GM23338 (cell line): ENCODE measurements at places on chromosomes 12 and 14. TPM values are rescaled to one million over a fixed set of nuclear protein-coding genes. Genes with fewer than 3 reads are reported as not detected.

Gene CD9
- 222 and 227 TPM in 2 replicates for total RNA-seq

Gene MYO1A
- total RNA-seq, result not detected in 2 replicates

Gene CAND1
- 151 and 164 TPM in 2 replicates for total RNA-seq

Gene EIF2B2
- 39.2 and 41.4 TPM in 2 replicates for total RNA-seq

Gene GTF2A1
- 38.3 and 50.6 TPM in 2 replicates for total RNA-seq

Gene RNASE7
- not detected in 2 replicates for total RNA-seq

Gene SMIM41
- total RNA-seq, result 0.12 and 0.66 TPM in 2 replicates

Gene CLEC1B
- not detected in 2 replicates for total RNA-seq

Gene CIDEB
- 4.6 and 8.9 TPM in 2 replicates for total RNA-seq

Gene COQ10A
- 15.2 and 17.8 TPM in 2 replicates for total RNA-seq

Gene FOXN4
- total RNA-seq, result 0.35 TPM in 1 of 2 replicates, not detected in the other

Gene MGAT4C
- 4.3 and 4.7 TPM in 2 replicates for total RNA-seq

Gene CIROP
- total RNA-seq, result not detected in 2 replicates

Gene MSRB3
- 1.1 and 1.7 TPM in 2 replicates for total RNA-seq

Gene TAS2R46
- total RNA-seq, result 1.0 and 5.0 TPM in 2 replicates

Gene TM9SF1
- total RNA-seq, result 25.6 and 27.5 TPM in 2 replicates

Gene ARL6IP4
- 68.7 and 85.5 TPM in 2 replicates for total RNA-seq

Gene GRIP1
- 12.7 and 13.7 TPM in 2 replicates for total RNA-seq

Gene SOX5
- total RNA-seq, result 2.1 and 4.7 TPM in 2 replicates

Gene LMNTD1
- total RNA-seq, result not detected in 2 replicates

Gene PTPRQ
- not detected in 2 replicates for total RNA-seq

Gene STRN3
- 39.0 and 40.6 TPM in 2 replicates for total RNA-seq

Gene OASL
- total RNA-seq, result not detected in 2 replicates

Gene HAL
- total RNA-seq, result 0.17 TPM in 1 of 2 replicates, not detected in the other

Gene RFX4
- 2.1 TPM in 1 of 2 replicates, not detected in the other for total RNA-seq

Gene PRB3
- total RNA-seq, result not detected in 2 replicates

Gene OR8S1
- not detected in 2 replicates for total RNA-seq

Gene FAIM2
- 0.08 and 2.0 TPM in 2 replicates for total RNA-seq

Gene HOXC6
- total RNA-seq, result not detected in 2 replicates

Gene RHOJ
- 0.17 TPM in 1 of 2 replicates, not detected in the other for total RNA-seq

Gene EFS
- 13.6 and 18.9 TPM in 2 replicates for total RNA-seq

Gene HOXC12
- not detected in 2 replicates for total RNA-seq

Gene MSI1
- total RNA-seq, result 8.1 and 12.8 TPM in 2 replicates
